ENCODE measurements at places on chromosomes 4 and X. TPM values are rescaled to one million over a fixed set of nuclear protein-coding genes. Genes with fewer than 3 reads are reported as not detected.
A peak's percentile ranks its signal among the peaks of the same experiment; 100 is the strongest.

The MAGEC3 gene
- not detected for polyA plus RNA-seq

DNA sequence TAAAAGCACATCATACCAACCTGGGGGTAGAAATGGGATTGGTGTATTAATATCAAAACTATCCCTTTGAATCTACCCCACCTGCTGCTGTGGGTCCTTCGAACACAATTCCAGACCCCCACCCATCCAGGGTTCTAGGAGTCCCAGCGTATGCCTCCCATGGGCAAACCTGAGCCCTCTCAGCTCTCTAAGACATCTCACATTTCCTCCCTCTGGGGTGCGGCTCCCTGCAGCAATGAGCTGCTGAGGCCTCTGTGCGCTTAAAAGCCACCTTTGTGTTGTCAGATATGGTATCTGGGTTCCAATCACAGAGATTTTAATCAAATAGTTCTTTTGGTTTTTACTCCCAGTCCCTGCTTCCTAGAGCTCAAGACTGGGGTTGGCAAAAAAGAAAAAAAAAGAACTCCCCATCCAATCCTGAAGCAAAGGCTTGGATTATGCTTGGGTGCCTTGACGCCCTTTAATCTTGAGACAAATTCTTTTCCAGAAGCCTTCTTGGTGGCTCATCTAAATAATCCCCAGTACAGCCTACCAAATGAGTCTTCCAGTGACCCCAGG is 37.5 kb upstream of the NOCT start:
- DNase-seq = no peak

DNA sequence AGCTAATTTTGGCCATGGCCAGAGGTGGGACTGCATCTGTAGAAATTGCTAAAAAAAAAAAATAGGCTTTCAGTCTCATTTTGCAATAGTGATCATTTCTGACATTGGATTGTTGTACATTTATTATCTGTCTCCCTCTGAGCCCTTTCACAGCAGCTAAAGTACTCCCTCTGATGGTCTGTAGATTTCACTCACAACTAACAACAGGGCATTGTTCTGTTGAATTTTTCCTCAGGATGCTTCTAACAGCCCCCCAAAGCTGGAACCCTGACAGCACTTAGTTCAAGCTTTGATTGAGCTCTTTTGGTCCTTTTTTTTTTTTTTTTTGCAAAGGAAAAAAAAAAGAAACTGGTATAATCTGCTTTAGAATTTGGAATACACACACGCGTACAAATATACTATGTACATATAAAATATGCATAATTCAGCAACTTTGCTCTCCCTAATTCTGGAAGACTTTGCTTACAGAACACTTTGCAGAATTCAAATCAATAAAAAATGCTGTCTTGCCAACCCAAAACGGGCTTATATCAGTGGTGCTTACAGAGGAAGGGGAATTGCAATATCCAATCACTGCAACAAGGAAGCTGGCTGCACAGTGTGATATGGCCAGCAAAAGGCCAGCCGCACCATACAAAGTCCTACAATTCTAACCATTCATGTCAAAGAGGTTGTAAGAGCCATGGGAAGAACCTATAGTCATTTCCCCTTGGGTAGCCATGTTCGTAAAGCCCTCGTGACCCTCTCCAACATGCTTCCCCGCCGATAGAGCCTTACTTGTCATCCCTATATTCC is 406.4 kb downstream of the SMARCA1 start:
- DNase-seq = no peak

The PDE6B gene
- 6.3 TPM for polyA plus RNA-seq

The TMPRSS11D gene
- polyA plus RNA-seq = not detected

The ARMCX6 gene
- polyA plus RNA-seq = 21.1 TPM

GRCh38 chr4:14850455-14851097 is 151.7 kb upstream of the CPEB2 start:
- DNase-seq = peak; percentile 32

DNA sequence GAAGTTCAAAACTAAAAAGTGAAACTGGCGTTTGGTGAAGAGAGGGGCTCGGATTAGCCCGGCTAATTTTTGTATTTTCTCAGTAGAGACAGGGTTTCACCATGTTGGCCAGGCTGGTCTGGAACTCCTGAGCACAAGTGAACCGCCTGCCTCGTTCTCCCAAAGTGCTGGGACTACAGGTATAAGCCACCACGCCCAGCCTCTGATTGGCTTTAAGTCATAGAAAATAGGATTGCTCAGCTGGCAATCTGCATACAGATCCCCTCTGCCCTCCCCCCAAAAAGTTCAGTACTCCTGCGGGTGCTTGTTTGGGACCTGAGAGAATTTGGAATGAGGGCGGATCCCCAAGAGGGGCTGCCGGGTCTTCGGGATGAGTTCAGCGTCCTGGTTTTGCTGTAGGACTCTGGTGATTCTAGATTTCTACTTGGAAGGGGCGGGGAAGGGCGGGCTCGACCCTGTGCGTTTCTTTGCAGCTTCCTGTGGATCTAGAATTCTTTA is 537 bp upstream of the PRKX start:
- no peak for DNase-seq

- no peak for DNase-seq
Observed at GRCh38 chrX:147403040-147403439, 508.7 kb upstream of the FMR1 start.

- DNase-seq = no peak
Observed at GRCh38 chr4:43567644-43568043, 675.1 kb downstream of the GRXCR1 start.

The AIFM1 gene
- 15.1 TPM for polyA plus RNA-seq

The GEMIN8 gene
- 8.0 TPM for polyA plus RNA-seq

DNA sequence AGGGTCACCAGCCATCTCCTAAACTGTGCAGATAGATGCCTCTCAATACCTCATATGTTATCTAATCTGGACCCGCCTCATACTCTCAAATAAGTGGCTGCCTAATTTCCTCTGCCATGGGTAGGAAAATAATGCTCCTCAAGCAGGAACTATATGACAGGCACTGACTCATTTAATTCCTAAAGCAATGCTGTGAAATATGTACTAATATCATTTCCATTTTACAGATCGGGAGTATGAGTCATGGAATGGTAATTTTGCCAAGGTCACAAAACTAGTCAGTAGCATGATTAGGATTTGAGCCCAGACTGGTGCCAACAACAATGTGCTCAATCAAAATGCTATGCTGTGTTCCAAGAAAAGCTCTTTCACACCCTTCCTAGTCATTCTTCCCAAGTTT is 3.0 kb upstream of the NXT2 start:
- peak; percentile 34 for DNase-seq

The TLL1 gene
- not detected for polyA plus RNA-seq

DNA sequence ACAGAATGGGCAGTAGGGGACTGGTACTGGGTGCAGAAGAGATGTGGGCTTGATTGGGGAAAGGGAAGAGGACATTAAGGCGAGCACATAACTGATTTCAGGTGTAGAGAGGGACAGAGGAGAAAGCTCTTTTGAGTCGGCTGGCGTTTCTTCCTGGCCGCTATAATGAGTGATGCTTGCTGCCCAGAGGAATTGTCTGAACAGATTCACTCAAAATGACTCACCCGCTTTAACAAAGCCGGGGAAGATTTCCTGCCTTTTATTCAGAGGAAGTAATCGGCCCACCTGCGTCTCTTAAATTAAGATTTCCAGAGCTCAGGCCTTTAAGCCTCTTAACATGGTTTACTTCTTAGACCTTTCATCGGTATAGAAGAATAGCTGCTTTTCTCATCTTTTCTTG is 102.1 kb upstream of the AP1S2 start:
- no peak for DNase-seq

- DNase-seq = no peak
Observed at GRCh38 chrX:150934453-150934852, 36.0 kb upstream of the CD99L2 start.

The SATL1 gene
- polyA plus RNA-seq = not detected

The SULT1E1 gene
- not detected for polyA plus RNA-seq

DNA sequence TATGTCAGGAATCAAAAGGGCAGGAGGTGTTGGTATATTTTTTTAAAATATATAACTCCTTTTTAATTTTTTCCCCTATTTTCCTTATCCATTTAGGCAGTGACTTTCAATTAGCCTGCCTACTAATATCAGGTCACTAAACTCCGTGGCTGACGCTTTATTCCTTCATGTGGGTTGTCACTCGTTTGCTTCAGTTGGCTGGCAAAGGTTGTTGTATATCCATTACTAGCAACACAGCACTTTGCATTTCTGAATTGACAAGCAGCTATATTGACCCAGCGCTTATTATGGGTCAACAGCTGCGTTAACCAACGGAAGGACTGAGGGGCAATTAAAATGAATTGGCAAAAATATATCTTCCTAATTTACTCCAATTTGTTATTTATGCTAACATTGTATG is 87.7 kb downstream of the ARX start:
- no peak for DNase-seq

DNA sequence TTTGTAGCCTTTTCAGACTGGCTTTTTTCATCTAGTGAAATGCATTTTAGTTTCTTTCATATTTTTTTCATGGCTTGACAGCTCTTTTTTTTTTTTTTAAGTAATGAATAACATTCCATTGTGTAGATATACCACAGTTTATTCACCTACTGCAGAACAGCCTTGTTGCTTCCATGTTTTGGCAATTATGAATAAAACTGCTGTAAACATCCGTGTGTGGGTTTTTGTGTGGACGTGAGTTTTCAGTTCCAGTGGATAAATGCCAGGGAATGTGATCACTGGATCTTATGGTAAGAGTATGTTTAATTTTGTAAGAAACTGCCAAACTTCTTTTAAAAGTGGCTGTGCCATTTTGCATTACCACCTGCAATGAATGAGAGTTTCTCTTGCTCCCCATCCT is 160.8 kb downstream of the SOWAHB start:
- no peak for DNase-seq

The KLF3 gene
- polyA plus RNA-seq = 53.9 TPM

- DNase-seq = no peak
Observed at GRCh38 chr4:153611679-153612078, 72.4 kb upstream of the TLR2 start.

- no peak for DNase-seq
Observed at GRCh38 chrX:110671068-110671803, 124.4 kb downstream of the CHRDL1 start.

- no peak for DNase-seq
Observed at GRCh38 chr4:8538703-8539567, 41.3 kb upstream of the GPR78 start.

- no peak for DNase-seq
Observed at GRCh38 chr4:32102896-32103295, 1382.7 kb downstream of the PCDH7 start.

GRCh38 chr4:172962564-172963353 is 205.9 kb upstream of the GALNT7 start:
- DNase-seq = no peak

The VEGFC gene
- polyA plus RNA-seq = not detected

GRCh38 chr4:165289423-165289785 is 38.1 kb upstream of the MSMO1 start:
- DNase-seq = no peak

DNA sequence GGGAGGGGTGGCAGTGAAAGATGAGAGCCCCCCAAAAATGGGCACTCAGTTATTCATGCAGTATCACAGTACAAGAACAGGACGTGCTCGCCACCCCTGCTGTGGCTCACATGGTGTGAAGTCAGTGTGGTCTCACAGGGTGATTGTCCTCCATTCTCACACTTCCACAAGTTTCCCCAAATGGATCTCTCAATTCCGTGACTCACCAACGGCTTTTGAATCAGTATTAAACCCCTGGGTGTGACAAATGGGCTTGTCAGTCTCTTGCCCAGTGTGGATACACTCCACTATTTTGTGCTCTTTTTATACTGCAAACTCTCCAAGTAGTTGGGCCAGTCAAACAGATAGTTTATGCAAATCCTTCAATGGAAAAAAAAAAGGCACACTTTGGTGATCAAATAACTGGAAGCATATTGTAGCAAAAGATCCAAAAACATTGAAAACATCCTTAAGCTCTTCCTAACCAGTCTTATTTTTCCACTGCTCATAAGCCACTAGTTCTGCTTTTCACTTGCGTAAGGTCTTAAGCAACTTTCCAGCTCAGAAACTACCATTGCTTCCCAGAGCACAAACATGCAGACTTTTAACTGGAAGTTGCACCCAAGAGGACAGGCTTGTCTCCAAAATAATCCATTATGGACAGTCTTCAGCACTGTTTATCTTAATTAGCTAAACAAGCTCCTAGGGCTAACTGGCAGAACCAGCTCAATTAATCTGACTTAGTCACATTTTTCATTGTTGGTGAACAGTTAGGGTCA is 365.7 kb downstream of the PPP3CA start:
- peak; percentile 75 for DNase-seq

DNA sequence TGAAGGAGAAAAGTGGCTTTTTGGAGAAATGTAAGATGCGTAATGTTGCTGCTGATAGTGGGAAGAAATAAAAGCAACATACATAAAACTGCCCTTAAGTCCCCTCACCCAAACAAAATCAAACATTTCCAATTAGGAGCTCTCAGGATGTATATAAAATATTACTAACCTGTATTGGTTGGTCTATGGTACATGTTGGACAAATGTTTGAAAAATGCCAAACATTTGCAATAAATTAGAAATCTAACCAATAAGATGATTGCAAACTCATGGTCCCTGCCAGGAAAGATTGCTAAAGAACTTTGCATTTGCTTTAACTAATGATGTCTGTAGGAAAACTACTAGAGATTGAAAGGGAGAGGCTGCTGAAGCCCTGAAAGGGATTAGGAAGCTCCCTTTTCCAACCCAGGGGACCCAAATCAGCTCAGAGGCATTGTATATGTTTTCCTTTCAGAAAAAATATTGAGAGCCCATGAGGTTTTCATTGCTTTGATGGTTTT is 1.8 kb downstream of the SFRP2 start:
- no peak for DNase-seq

The SLC25A14 gene
- 7.5 TPM for polyA plus RNA-seq

- DNase-seq = no peak
Observed at GRCh38 chr4:187128976-187129375, 405.3 kb upstream of the FAT1 start.

- DNase-seq = no peak
Observed at GRCh38 chr4:72314869-72315268, 254.2 kb downstream of the ADAMTS3 start.

DNA sequence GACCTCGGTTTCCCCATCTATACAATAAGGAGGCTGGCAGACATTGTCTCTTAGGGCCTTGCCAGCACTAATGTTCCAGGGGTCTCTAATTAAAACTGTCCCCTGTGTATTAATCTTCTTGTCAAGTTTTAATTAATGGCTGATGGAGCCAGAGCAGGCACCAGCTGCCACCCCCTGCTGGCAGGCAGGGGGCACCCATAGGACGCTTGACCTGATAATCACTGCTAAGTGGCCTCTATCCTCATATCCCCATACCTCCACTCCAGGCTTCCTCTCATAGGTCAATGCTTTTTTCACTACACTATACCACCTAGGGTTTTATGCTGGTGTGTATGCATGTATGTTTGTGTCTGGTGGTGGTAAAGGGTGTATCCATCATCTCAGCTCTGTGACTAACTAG is 89.4 kb downstream of the EFNB1 start:
- no peak for DNase-seq

- no peak for DNase-seq
Observed at GRCh38 chr4:141746026-141746425, 109.6 kb downstream of the IL15 start.

The TRAPPC2 gene
- 18.3 TPM for polyA plus RNA-seq

Data from CD14-positive monocyte (primary cell).